ENCODE measurements at places on chromosomes 7 and 10.

GRCh38 chr7:2151801-2152612 lies 80.7 kb downstream of the MAD1L1 start:
- no peak for DNase-seq

GRCh38 chr10:8616166-8616565 lies 561.7 kb downstream of the GATA3 start:
- DNase-seq, result no peak

GRCh38 chr10:118832241-118832651 lies 77.5 kb upstream of the CACUL1 start:
- no peak for DNase-seq

GRCh38 chr7:101739775-101740398 lies 77.5 kb upstream of the CUX1 start:
- DNase-seq, result no peak

- no peak for DNase-seq
Observed at GRCh38 chr7:132998763-132999162, 83.1 kb downstream of the CHCHD3 start.

GRCh38 chr7:37208528-37208927 lies 240.1 kb downstream of the ELMO1 start:
- peak; percentile 89 for DNase-seq

DNA sequence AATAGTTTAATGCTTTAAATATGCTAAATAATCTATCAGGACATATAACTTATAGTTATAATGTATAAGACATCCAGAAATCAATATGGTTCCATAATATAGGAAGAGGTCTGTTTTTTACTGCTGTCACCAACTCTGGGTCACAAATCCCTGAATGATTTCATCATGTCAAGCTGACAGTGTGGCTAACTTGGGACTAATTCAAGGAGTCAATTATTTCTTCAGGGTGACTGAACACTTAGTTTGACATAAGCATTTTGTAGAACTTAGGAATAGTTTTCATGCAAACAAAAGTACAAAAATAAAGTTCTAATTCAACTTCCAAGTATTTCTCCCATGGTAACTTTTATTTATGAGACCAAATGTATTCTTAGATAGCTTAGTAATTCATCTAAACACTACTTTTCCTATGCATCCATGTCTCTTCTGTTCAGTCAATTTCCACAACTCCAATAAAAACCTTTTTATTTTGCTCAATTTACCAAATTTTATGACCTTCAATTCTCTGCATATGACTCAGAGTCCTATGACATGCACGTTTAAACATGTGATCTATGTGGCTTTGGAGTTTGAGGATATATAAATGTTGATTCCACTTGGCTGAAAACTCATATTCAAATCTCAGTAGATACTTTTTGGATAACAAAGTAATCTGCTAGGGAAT lies 40.3 kb upstream of the GNAT3 start:
- no peak for DNase-seq

- DNase-seq, result no peak
Observed at GRCh38 chr7:106617860-106618259, 43.1 kb downstream of the CCDC71L start.

- DNase-seq, result no peak
Observed at GRCh38 chr10:51168086-51168815, 94.0 kb downstream of the PRKG1 start.

- DNase-seq, result no peak
Observed at GRCh38 chr10:8158193-8159071, 103.9 kb downstream of the GATA3 start.

GRCh38 chr7:106127984-106128780 lies 16.1 kb upstream of the SYPL1 start:
- no peak for DNase-seq

DNA sequence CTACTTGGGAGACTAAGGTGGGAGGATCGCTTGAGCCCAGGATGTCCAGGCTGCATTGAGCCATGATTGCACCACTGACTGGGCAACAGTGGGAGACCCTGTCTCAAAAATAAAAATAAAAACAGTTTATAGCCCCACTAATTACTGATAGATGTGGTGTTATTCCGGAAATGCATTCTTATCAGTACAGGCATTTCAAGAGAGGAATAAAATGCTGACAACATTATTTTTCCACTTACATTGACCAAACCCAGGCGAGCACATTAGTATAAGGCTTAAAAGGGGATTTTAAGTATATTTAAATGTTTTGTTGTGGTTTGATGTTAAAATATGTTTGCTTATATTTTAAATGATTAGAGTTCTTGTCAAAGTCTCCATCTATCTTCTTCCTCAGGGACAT lies 359.5 kb downstream of the PLXDC2 start:
- DNase-seq, result no peak

DNA sequence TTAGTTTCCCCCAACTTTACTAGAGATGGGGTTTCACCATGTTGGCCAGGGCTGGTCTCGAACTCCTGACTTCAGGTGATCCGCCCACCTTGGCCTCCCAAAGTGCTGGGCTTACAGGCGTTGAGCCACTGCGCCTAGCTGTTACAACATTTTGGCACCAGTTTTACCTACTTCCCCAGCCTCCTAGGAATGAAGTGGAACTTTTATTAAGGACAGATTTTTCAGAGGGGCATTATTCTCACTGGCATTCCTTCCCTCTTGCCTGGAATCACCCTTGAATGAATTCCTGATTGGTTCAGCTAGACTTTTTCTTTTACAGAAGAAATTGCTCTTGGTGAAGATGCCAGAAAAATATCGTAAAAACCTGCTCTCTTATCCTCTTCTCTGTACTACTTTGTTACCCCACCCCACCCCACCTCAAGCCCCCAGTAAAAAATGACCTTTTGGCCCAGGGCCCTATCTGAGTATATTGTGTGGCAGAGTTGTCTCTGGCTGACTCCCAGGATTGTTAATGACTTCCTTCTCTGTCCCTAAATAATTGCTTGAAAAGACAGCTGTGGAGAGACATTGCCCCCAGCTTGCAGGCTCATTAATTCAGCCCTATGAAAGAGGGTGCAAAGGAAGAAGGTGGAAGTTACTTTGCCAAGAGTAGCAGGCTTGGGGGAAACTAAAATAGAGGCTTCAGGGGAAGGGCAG lies 189.6 kb downstream of the AUTS2 start:
- no peak for DNase-seq

DNA sequence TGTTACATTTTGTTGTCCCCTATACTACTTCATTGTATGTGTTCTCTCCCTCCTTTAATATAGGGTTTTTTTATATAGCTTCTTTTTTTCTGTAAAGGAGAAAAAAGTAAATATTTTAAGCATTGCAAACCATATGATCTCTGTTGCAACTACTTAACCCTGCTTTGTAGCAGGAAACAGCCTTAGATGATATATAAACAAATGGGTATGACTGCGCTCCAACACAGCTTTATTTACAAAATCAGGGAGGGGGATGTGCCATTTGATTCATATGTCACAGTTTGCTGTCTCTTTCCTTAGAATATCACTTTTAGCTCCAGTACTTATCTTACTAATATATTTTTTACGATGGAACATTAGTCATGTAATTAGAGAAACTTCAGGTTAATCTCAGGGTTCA lies 155.2 kb upstream of the GNAI1 start:
- DNase-seq, result no peak

- no peak for DNase-seq
Observed at GRCh38 chr7:137847568-137848050, 835 bp upstream of the DGKI start.

DNA sequence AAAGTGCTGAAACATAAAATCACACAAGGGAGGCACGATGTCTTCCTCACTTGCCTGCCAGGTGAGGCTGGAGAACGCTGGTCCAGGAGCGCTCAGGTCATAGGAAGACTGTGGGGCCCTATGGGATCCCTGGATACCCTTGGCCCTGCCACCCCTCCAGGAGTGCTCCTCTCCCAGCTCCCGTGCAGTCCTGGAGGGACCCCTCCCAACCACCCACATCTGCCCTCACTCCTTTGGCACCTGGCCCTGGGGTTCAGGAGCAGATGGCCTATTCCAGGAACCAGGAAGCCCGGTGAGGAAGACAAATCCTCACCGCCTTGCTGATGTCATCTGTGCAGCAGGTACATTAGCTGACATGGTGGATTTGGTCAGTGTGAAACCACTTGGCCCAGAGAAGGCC lies 3.7 kb upstream of the CXCL12 start:
- no peak for DNase-seq

DNA sequence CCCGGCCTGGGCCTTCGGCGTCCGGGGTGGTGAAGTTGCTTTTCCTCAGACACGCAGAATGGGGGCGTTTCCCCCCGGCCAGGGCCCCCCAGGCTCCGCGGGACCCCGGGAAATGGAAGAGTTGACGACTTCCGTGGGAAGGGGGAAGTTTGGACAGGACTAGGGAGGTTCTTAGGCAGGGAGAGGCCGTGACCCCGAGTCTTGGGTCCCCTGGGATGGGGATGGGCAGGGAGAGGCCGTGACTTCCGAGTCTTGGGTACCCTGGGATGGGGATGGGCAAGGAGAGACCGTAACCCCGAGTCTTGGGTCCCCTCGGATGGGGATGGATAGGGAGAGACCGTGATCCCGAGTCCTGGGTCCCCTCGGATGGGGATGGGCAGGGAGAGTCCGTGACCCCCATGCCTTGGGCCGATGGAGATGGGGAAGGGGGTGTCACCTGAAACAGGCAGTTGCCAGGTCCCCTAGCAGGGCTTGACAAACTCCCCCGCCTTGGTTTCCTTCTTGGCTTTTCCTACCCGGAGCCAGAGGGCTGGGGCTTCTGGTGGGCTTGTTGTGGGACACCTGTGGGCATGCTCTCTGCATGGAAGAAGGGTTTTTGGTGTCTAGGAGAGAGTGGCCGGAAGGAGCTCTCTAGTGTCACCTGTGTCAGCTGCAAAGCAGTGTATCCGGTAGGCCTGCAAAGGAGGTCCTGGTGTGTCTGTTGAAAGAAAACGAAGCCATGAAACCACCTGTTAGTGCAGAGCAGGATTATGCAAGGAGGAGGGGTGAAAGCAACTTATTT lies 1.1 kb downstream of the TRRAP start:
- DNase-seq, result no peak

- no peak for DNase-seq
Observed at GRCh38 chr10:49028639-49029038, 86.7 kb downstream of the VSTM4 start.

DNA sequence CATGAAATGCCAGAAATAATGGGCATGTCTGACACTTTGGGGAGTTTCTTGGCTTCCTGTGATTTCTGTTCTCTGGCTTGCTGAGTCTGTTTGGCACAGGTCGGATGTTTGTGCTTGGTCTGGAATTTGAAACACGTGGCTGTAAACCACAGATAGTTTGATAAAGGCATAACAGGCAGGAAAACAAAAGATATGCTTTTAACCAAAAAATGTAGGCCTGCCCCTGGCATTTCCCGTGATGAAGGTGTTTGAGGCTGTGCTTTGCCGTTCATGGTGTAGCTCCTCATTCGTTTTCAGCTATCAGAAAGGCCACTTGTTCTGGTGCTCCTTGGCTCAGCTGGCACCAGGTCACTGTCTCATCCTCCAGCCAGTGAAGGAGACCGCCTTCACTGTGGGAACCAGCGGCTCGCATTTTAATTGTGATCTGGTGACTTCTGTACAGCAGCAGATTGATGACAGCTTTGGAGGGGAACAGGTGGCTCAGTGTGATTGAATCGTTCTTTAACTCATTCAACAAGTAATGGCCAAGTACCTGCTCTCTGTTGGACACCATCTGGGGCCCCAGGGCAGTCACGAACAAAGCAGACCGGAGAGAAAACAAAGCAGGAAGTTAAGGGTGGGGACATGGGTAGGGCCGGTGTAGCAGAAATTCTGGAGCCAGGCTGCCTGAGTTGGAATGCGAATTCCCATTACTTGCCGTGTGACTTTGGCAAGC lies 111.5 kb downstream of the CCNY start:
- DNase-seq, result no peak

DNA sequence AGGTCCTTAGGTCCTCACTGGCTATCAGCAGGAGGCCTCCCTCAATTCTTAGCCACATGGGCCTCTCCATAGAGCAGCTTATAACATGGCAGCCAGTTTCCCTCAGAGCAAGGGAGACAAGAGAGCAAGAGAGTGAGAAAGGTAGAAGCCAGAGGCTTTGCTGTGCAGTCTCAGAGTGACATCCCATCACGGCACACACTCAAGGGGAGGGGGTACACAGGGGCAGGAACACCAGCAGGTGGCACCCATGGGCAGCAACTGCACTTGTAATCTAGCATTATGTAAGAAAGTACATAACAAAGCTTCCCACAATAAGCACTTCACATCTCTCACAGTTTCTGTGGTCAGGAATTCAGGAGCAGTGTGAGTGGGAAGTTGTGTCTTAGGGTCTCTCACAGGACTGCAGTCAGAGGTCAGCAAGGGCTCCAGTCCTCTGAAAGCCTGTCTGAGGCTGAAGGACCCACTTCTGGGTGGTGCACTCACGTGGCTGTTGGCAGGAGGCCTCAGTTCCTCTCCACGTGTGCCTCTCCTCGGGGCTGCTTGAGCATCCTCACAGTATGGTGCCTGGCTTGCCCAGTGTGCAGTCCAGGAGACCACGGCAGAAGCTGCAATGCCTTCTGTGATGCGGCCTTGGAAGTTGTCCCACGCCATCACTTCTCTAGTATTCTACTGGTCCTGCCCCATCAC lies 159.4 kb downstream of the OAT start:
- no peak for DNase-seq

GRCh38 chr7:159013825-159014289 lies 130.8 kb downstream of the VIPR2 start:
- no peak for DNase-seq

DNA sequence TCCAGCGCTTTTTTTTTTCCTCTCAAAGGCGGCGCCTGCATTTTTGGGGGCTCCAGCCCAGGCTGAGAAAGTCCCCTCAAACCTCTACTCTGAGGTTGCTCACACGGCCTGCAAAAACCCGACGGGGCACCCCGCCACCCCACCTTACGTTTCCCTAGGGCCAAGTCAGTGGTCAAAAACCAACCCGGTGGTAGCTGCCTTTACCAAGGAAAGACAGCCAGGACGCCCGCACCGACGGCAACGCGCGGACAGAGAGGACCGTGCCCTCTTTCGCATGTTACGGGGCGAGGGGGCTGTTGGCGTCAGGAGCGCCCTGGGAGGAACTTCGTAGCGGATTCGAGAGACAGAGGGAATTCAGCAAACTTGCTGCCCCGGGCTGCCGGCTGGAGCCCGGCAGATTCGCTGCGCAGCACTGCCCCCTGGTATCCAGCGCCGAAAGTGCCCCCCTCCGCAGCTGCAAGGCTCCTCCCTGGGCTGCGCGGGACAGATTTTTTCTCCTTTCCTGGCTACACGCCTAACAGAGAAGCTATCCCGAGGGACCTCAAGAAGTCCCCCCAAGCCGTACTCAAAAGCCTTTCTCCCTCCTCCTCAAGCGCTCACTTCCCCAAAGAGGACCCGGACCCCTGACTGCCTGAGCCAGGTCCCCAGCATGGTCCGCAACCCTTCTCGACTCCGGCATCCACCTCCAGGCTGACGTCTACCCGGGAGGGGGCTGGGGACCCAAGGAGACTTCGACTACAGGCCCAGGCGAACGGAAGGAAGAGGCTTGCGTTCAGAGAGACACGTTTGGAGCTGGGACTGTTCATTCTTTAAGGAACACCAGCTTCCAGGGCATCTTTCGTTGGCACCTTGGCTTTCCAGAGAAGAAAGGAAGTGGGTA lies 27.7 kb upstream of the VAX1 start:
- peak; percentile 62 for DNase-seq

GRCh38 chr7:114979388-114979787 lies 57.5 kb downstream of the MDFIC start:
- DNase-seq, result no peak

Measured in putamen (tissue), 1 donor.